ENCODE measurements at places on chromosomes 11 and 22.

DNA sequence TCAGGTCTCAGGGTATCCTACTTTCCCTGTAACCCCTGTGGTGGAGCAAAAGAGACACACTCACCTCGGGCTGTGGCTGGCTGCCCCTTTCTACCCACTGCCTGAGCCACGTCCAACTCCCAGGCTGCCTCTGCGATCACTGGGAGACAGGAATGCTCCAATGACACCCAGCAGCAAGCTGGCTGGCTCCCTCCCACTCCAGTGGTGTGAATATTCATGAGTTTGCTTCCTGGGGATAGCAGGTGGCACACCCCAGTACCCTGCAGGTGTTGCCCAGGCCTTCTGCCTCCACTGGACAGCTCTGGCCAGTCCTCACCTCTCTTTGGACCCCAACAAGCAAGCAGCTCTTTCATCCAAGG, 9.7 kb downstream of the GAL3ST1 start:
- H3K4me1 ChIP-seq: no peaks in the 10 kb centered on the region
- no peak for DNase-seq
- H3K27me3 ChIP-seq: no peaks in the 10 kb centered on the region
- H3K36me3 ChIP-seq: no peaks in the 10 kb centered on the region
- no peak overlapping the region for H3K4me3 ChIP-seq
- H3K27ac ChIP-seq: no peak overlapping the region

DNA sequence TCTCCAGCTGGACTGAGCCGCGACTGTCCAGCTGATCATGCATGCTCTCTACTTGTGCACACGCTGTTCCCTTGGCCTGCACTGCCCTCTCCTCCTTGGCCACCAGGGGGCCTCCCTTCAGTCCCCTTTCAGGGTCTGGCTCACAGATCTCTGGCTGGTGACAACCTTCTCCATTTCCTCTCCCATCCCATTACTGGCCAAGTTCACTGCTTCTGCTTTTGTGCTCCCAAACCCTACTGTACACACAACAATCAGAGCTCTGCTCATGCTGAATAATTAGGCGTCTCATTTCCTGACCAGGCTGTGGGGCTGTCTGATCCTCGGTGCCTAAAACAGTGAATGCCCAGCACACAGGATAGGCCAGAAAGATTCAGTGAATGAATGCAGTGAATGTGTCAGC, 224.0 kb upstream of the NARS2 start:
- no peak overlapping the region for H3K4me3 ChIP-seq
- no peaks in the 10 kb centered on the region for H3K27me3 ChIP-seq
- H3K4me1 ChIP-seq: peaks cover 40% of the 10 kb centered on the region

DNA sequence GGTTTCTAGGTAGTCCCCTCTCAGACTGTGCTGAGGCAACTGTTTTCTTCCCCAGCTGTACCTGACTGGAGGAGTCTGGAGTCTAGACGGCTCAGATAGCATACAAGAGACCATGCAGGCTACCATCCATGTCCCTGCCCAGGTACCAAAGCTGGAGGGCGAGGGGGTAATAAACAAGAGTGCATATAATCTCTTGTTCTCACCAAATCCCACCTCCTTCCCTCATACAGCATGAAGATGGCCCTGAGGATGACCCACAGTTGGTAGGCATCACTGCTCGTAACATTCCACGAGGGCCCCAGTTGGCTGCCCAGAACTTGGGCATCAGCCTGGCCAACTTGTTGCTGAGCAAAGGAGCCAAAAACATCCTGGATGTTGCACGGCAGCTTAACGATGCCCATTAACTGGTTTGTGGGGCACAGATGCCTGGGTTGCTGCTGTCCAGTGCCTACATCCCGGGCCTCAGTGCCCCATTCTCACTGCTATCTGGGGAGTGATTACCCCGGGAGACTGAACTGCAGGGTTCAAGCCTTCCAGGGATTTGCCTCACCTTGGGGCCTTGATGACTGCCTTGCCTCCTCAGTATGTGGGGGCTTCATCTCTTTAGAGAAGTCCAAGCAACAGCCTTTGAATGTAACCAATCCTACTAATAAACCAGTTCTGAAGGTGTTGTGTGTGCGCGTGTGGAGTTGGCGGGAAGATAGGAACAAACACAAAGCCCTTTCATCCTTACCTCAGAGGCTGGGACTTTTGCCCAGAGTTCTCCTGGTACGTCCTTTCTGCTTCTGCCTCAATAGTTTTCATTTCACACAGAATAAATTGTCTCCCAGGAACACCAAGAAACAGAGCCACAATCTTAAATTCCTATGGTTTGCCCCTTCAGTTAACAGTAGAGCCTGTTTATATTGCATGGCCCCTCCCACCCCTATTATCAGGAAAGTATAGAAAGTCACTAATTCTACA, 8.5 kb downstream of the HMBS start:
- H3K27ac ChIP-seq: peak overlapping the region; percentile 95
- no peak for DNase-seq
- peak overlapping the region; percentile 86 for H3K4me3 ChIP-seq

GRCh38 chr11:106925245-106925644, 93.0 kb downstream of the GUCY1A2 start:
- no peaks in the 10 kb centered on the region for H3K36me3 ChIP-seq
- no peak overlapping the region for H3K4me3 ChIP-seq
- no peaks in the 10 kb centered on the region for H3K27me3 ChIP-seq
- no peak for DNase-seq
- H3K27ac ChIP-seq: no peak overlapping the region

DNA sequence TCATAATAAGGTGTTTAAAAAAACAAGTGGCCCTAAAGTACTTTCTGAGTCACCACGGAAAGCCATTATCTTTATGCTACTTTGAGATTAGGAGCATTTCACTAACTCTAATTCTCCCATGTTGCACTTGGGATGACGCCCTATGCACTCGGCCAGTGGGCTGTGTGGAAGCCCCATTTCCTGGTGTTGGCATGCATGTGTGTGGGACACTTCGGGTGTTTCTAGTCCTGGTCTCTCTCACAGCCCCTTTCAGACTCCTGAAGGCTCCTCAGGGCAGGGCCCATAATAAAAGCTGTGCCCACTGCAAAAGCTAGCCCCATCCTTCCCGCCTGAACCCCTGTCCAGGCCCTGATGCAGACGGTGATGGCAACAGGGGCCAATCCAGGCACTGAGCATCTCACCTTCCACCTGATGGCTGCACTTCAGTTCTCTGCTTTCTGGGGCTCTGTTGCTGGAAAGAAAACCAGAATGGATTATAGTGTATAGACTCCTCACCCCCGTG, 14.9 kb upstream of the FXYD2 start:
- no peaks in the 10 kb centered on the region for H3K36me3 ChIP-seq
- no peaks in the 10 kb centered on the region for H3K27me3 ChIP-seq
- DNase-seq: no peak
- no peaks in the 10 kb centered on the region for H3K4me1 ChIP-seq
- no peak overlapping the region for H3K27ac ChIP-seq

GRCh38 chr11:96817482-96818399, 427.9 kb downstream of the JRKL start:
- no peaks in the 10 kb centered on the region for H3K27me3 ChIP-seq
- no peak overlapping the region for H3K27ac ChIP-seq
- no peaks in the 10 kb centered on the region for H3K36me3 ChIP-seq

DNA sequence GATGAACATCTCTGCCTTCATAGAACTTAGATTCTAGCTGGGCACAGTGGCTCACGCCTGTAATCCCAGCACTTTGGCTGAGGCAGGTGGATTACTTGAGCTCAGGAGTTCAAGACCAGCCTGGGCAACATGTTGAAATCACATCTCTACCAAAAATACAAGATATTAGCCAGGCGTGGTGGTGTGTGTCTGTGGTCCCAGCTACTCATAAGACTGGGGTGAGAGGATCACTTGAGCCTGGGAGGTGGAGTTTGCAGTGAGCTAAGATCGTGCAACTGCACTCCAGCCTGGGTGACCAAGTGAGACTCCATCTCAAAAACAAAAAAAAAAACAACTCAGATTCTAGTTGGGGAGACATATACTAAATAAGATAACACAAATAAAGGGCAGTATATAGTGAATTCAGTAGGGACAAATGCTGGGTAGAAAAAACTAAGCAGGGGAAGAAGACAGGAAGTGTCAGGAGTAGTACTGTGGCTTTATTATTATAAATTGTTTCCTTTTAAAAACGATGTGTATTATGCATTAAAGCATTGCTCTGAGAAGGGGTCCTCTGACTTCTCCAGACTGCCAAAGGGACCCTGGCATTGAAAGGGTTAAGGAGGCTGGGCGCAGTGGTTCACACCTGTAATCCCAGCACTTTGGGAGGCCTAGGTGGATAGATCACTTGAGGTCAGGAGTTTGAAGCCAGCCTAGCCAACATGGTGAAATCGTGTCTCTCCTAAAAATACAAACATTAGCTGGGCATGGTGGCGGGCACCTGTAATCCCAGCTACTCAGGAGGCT, 46.7 kb downstream of the PACS1 start:
- H3K27ac ChIP-seq: no peak overlapping the region
- DNase-seq: no peak
- no peaks in the 10 kb centered on the region for H3K27me3 ChIP-seq
- H3K4me3 ChIP-seq: no peak overlapping the region
- H3K4me1 ChIP-seq: peaks cover 40% of the 10 kb centered on the region
- no peaks in the 10 kb centered on the region for H3K36me3 ChIP-seq

- H3K4me3 ChIP-seq: no peak overlapping the region
- H3K27me3 ChIP-seq: no peaks in the 10 kb centered on the region
- no peak for DNase-seq
- H3K27ac ChIP-seq: no peak overlapping the region
- H3K36me3 ChIP-seq: no peaks in the 10 kb centered on the region
These were observed 8.4 kb downstream of the UVRAG start for GRCh38 chr11:75823415-75823814.

GRCh38 chr22:30953206-30953605, 15.4 kb downstream of the MORC2 start:
- H3K36me3 ChIP-seq: no peaks in the 10 kb centered on the region
- H3K27me3 ChIP-seq: no peaks in the 10 kb centered on the region
- peak overlapping the region; percentile 26 for H3K27ac ChIP-seq
- no peak overlapping the region for H3K4me3 ChIP-seq
- peaks cover 14% of the 10 kb centered on the region for H3K4me1 ChIP-seq

DNA sequence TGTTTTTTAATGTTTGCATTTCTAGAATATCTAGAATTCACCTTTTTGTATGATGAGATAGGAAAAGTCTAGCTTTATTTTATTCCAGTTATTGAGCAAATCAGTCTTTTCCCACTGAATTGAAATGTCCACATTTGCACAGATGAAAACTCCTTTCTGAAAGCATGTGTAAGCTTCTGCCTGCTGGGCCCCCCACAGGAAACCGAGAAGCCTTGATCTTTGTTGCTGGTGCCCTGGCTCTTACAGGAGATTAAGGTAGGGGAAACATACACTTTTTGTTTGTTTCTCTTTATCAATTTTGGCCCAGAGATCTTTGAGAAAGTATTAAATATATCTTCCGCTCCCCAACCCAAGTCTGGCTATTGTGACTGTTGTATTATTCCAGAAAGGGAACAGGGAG, 87.2 kb upstream of the GNAZ start:
- no peak overlapping the region for H3K27ac ChIP-seq
- no peaks in the 10 kb centered on the region for H3K27me3 ChIP-seq
- no peaks in the 10 kb centered on the region for H3K4me1 ChIP-seq
- no peak overlapping the region for H3K4me3 ChIP-seq
- no peaks in the 10 kb centered on the region for H3K36me3 ChIP-seq
- no peak for DNase-seq

DNA sequence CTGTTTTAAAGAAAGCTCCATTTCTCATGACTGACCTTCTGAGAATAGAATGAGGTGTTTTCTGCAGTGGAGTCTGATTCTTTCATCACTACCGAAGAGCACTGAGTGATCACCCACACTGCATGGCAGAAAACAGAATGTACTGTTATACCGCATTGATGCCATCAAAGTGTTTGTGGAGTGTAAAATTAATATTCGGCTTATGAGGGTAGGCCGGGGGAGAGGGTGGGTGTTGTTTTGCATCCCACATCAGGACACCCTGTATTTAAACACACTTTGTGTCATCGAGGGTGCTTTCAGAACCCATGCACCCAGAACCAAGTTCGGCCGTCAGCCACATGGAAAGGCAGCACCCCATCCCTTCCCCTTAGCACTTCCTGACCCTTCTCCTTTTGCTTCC, 41.3 kb upstream of the ETS1 start:
- no peak overlapping the region for H3K27ac ChIP-seq
- no peaks in the 10 kb centered on the region for H3K27me3 ChIP-seq
- H3K4me3 ChIP-seq: no peak overlapping the region
- H3K36me3 ChIP-seq: no peaks in the 10 kb centered on the region
- DNase-seq: no peak

Measured in thoracic aorta (tissue), 2 donors.